Activated CD4-positive, alpha-beta T cell treated with anti-CD3 and anti-CD28 coated beads, Interleukin-2, amount 10 ng/mL, durations not matched to agents 7 days and 5 days (primary cell): ENCODE measurements at places on chromosomes 5 and 9. TPM values are rescaled to one million over a fixed set of nuclear protein-coding genes. Genes with fewer than 3 reads are reported as not detected.

Gene RPL37
- 1,761 TPM for total RNA-seq

Gene SLC34A3
- not detected for total RNA-seq

Gene CDC20B
- not detected for total RNA-seq

Gene CENPH
- total RNA-seq, result 42.6 TPM

Gene CACFD1
- 0.75 TPM for total RNA-seq

Gene BTNL8
- not detected for total RNA-seq

Gene OGN
- 0.17 TPM for total RNA-seq

Gene DCTN3
- 150 TPM for total RNA-seq

Gene SPAAR
- not detected for total RNA-seq

Gene CAVIN4
- 0.12 TPM for total RNA-seq

Gene ANKRA2
- 19.0 TPM for total RNA-seq

Gene CDC25C
- total RNA-seq, result 15.8 TPM

Gene LHX2
- not detected for total RNA-seq

Gene ADAMTS13
- total RNA-seq, result 3.0 TPM

Gene MARCOL
- total RNA-seq, result not detected

Gene GFI1B
- total RNA-seq, result not detected

Gene EDIL3
- not detected for total RNA-seq

Gene FLT4
- total RNA-seq, result 0.25 TPM

Gene C9orf50
- total RNA-seq, result not detected

Gene WWC1
- total RNA-seq, result 0.04 TPM

Gene CCDC192
- not detected for total RNA-seq

Gene ZCCHC9
- 33.6 TPM for total RNA-seq

Gene FOXD4L4
- total RNA-seq, result 0.19 TPM
